Endothelial cell of coronary artery (primary cell): ENCODE measurements at places on chromosomes 5 and 9. TPM values are rescaled to one million over a fixed set of nuclear protein-coding genes. Genes with fewer than 3 reads are reported as not detected.

STING1 gene
- total RNA-seq = 33.0 and 47.0 TPM in 2 replicates

CLK4 gene
- 20.0 and 38.3 TPM in 2 replicates for total RNA-seq

LHX6 gene
- total RNA-seq = 0.27 and 1.3 TPM in 2 replicates

LCN15 gene
- total RNA-seq = not detected in 2 replicates

NMRK1 gene
- total RNA-seq = 28.6 and 29.7 TPM in 2 replicates

PKD2L2 gene
- total RNA-seq = not detected in 2 replicates

TEX48 gene
- total RNA-seq = not detected in 2 replicates

LURAP1L gene
- total RNA-seq = 3.9 and 4.5 TPM in 2 replicates

FABP6 gene
- not detected in 2 replicates for total RNA-seq

NOL6 gene
- total RNA-seq = 21.7 and 26.1 TPM in 2 replicates

CDKN2A gene
- 5.8 and 14.0 TPM in 2 replicates for total RNA-seq

RAB3C gene
- under 0.01 TPM in 1 of 2 replicates, not detected in the other for total RNA-seq

IFNA21 gene
- total RNA-seq = not detected in 2 replicates

ADAMTS13 gene
- 0.27 and 1.3 TPM in 2 replicates for total RNA-seq

FRMD3 gene
- total RNA-seq = 2.3 and 14.8 TPM in 2 replicates

ENHO gene
- total RNA-seq = 0.09 TPM in 1 of 2 replicates, not detected in the other

HOMER1 gene
- 6.9 and 8.2 TPM in 2 replicates for total RNA-seq

TRIM23 gene
- total RNA-seq = 18.4 and 27.3 TPM in 2 replicates

SPINK6 gene
- total RNA-seq = not detected in 2 replicates

CBY3 gene
- total RNA-seq = 0.09 and 0.18 TPM in 2 replicates

SMIM33 gene
- total RNA-seq = not detected in 2 replicates

PCDHGA8 gene
- total RNA-seq = 1.3 and 2.4 TPM in 2 replicates

TNC gene
- total RNA-seq = 0.28 and 0.54 TPM in 2 replicates

PDGFRB gene
- 0.63 and 3.1 TPM in 2 replicates for total RNA-seq

FOXD4L3 gene
- 0.09 TPM in 1 of 2 replicates, not detected in the other for total RNA-seq

PDE6A gene
- under 0.01 TPM in 1 of 2 replicates, not detected in the other for total RNA-seq

SPIN1 gene
- 42.4 and 50.4 TPM in 2 replicates for total RNA-seq

GOLGA1 gene
- 7.7 and 11.0 TPM in 2 replicates for total RNA-seq

SYNPO gene
- 10.0 and 39.4 TPM in 2 replicates for total RNA-seq

ADGRV1 gene
- 0.09 and 0.56 TPM in 2 replicates for total RNA-seq

TAF11L11 gene
- total RNA-seq = not detected in 2 replicates
